ENCODE measurements at places on chromosomes 11 and 22.

DNA sequence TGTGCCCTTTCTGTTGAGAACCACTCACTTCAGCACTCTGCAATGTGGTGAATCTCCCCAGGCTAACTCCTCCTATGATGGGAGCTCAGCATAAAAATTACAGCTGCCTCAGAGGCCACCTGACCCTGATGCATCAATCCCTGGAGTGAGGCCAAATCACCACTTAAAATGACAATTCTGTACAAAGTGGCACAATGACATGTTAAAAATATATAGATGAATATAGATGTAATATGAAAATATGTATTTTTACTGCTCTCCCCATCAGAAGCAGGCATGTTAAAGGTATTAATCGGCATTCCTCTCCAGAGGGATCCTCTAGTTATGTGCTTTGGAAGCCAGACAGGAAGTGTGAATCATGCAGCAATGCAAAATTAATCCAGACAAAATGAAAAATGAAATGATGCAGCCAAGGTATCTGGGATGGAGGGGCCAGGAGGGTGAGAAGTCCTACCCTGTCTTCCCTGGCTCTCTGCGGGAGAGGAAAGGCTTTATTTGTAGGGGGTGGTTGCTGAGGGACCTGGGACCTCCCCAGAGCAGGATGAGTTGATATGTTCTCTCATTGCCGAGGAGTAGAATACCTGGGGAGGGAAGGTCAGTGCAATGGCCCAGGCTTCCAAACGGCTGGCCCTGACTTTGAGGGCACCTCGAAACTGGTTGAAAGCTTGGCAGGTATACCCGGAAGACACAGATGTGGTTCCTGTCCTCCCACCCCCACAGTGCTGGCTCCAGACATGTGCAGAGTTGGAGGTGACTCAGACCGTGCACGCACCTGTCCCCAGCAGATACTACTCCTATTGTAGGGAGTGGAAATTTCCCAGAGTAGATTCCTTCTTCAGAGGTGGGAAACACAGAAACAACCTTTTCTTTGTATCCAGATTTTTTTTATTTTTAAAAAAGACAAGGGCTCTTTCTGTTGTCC lies 347.9 kb upstream of the NCAM1 start:
- no peak for DNase-seq

DNA sequence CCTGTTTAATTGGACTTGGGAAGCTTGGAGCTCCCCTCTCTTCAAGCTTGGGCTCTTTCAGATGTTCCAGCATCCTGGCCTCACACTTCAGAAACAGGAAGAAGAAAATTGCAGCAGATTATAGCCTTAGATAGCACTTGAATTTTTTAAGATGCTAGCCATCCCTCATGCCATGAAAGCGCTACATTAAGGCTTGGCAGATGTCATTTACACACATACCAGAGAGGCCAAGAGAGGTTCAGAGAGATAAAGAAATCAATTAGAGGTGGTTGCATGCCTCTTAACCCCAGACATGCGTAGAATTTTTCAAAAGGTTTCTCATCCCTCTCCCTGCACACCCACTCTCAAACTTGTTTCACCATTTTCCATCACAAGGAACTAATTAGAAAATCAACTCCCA lies 31.9 kb upstream of the DBX1 start:
- DNase-seq, result no peak

- no peak for DNase-seq
These were observed 3.8 kb downstream of the NCF4 start for GRCh38 chr22:36864454-36865215.

DNA sequence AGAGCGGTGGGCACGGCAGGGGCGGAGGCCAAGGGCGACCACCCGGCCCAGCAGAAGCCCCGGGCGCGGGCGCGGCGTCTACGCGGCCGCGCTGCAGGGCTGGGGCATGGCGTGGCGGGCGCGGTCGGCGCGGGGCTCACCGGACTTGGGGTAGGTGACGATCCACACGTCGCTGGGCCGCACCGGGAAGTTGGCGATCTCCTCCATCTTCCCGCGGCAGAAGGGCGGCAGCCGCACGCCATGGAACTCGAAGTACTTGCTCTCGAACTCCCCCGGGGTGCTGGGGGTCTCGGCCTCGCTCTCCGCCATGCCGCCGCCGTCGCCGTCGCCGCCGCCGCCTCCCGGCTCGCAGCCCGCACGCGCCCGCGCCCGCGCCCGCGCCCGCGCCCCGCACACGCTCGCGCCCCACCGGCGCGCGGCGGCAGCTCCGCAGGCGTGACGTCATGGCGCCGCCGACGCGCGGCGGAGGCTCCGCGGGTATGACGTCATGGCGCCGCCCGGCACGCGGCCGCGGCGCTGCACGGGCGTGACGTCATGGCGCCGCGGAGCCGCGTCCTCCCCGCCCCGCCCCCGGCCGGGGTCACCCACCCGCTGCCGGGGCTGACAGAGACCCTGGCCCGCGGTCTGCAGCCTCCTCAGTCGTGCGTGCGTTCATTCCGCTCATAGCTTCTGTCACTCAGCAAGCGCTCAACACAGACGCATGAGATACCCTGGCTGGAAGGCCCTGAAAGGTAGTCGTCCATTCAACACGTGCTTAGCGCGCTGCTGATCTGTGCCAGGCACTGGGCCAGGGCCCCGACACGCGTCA lies at the start of gene SULT4A1:
Gene SULT4A1, minus strand, starts transcription at position 440 of the 808 bp plus-strand sequence. Its CDS starts 131 bp downstream, at position 309.
- DNase-seq, result no peak

DNA sequence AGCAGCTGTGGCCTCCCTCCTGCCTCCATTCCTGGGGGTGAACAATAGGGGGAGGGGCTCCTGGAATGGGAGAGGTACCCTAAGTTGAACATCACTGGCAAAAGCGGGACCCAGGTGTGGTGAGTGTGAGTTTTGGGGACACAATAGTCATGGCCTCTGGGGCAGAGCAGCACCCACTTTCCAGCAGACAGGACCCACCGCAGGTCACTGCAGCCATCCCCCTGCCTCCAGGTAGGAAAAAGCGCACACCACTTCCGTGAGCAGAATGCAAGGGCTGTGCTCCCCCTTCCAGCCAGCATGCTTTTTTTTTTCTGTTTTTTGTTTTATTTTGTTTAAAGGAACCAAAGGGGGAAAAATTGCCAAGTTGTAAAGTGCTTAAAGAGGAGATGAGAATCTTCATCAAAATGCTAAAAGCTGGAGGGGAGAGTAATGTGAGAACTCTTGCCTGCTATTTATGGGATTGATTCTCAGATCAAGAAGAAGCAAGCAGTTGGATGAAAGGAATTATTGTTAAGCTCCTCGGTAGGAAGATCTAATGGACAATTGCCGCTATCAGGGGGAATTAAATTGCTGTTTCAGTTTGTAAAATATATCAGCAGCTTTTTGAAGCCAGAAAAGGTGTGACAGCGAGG lies 152.9 kb downstream of the FEZ1 start:
- no peak for DNase-seq

DNA sequence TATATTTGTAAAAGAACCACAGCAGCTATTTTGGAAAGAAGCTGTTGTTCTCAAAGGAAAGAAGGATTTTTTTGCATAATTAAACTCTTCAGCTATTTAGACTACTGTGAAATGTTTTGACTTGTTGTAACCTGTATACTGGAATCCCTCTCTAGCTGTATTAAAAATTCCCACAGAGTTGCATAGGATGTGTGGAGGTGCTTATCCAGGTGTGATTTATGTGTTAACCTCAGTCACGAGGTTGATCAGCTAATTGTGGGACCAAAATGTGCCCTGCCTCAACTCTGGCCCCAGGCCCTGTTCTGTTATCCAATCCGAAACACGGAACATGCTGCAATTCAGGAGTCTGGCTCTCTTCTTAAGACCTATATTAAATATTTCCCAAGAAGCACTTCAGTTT lies 70.1 kb downstream of the LIF start:
- no peak for DNase-seq

GRCh38 chr22:28892175-28892731 lies 8.9 kb downstream of the ZNRF3 start:
- DNase-seq, result no peak

DNA sequence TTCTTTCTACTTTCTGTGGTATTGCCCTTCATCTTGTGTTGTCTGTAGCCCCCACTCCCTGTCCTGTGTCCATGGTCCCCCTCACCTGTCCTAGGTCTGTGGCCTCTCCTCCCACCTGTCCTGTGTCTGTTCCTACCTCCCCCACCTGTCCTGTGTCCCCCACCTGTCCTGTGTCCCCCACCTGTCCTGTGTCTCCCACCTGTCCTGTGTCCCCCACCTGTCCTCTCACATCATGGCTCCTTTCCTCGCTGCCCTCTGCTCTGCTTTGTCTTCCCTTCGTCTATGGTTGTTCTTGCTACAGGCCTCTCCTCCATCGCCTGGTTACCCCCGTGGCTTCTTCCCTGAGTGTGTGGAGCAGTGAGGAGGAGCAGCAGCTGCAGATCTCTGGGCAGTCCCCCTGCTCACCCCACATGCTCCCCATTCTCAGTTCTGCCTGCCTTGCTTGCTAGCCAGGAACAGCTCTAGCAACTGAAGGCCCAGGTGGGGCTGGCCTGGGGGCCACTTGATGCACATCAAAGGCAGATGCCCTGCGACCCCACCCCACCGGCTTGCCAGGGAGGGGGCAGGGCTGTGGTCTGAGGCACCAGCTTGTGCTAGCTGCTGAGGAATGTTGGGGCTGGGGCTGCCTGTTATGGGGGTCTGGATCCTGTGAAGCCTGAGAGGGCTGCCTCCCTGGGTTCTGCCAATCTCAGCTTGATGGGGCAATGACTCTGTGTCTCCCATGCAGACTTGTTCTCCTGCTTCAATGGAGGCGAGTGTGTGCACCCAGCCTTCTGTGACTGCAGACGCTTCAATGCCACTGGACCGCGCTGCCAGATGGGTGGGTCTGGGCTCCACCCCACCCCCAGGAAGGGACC lies 5.6 kb downstream of the OTOG start:
- DNase-seq, result no peak

DNA sequence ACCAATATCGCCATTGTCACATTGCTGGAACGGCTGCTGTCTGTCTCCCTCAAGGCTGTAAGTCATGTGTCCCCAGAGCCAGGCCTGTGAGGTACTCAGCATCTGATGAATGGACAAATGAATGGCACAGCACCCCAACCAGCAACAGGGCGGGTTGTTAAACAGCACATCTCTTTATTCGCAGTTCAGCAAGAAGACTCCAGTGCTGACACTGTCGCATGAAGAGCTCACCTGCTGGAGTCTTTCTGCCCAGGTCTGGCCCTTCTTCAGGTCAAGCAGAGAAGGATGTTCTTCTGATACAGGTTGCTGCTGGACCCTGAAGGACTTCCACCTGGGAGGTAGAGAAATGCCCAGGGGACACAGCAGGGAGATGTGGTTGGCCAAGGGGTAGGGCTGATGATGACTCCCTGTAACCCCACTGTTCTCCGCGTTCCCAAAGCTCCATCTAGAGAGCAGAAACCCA lies 4.8 kb downstream of the SPATA19 start:
- no peak for DNase-seq

DNA sequence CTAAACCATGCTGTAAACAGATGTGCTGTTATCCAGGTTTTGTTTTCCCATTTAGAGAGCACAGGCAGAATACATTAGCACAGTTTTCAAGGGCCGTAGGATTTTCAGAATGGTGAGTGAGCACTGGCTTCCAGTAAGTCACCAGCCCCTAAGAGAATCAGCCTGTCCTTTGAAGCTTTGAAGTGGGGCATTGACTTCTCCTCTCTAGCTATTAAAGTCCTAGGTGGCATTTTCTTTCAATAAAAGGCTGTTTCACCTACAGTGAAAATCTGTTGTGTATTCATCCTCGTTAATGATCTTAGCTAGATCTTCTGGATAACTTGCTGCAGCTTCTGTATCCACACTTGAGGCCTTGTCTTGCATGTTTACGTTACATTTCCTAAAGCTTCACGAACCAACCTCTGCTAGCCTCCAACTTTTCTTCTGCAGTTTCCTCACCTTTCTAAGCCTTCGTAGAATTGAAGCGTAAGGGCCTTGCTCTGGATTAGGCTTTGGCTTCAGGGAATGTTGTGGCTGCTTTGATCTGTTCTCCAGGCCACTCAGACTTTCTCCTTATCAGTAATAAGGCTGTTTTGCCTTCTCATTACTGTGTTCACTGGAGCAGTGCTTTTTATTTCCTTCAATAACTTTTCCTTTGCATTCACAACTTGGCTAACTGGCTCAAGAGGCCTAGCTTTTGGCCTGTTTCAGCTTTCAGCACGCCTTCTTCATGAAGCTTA lies 15.5 kb downstream of the CECR2 start:
- no peak for DNase-seq

DNA sequence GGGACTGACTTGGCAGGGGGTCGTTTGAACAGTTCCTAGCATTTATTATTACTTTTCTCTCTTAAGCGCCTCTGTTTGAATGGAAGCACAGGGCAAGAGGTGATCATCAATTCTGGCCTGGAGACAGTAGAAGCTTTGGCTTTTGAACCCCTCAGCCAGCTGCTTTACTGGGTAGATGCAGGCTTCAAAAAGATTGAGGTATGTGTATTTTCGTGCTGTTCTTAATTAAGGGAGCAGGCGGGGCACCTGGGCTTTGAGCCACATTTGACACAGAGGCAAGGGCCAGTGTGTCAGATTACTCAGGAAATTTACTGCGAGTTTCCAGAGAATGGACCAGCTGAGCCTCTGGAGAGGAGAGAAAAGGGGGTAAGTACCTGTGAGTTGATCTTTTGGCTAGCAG lies 102.4 kb upstream of the SORL1-AS1 start:
- no peak for DNase-seq

- DNase-seq, result peak; percentile 28
These were observed 14.0 kb downstream of the USP35 start for GRCh38 chr11:78202733-78203167.

DNA sequence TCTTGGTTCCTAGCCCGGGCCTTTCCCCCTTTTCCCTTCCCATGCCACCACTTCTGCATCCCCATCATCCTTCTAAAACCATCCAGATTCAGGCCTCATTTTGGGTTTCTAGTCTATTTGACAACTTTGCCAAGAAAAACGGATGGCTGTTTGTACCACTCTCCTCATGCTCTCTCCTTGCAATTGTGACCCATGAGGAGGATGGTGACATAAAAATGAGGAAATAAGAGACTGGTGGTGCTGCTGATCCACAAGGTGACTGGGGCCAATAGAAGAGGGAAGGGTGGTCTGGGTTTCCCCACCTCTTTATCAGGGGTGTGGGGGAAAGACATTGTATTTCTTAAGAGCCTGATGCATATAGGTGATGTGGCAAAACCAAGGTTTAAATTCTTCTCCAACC lies 1.0 kb downstream of the MS4A4A start:
- peak; percentile 28 for DNase-seq

- no peak for DNase-seq
These were observed 72.3 kb downstream of the SHANK2 start for GRCh38 chr11:71179877-71180605.

GRCh38 chr11:65224930-65225278 lies 36.9 kb upstream of the POLA2 start:
- DNase-seq, result no peak

GRCh38 chr11:111793863-111794262 lies 27.7 kb upstream of the PPP2R1B start:
- DNase-seq, result no peak

DNA sequence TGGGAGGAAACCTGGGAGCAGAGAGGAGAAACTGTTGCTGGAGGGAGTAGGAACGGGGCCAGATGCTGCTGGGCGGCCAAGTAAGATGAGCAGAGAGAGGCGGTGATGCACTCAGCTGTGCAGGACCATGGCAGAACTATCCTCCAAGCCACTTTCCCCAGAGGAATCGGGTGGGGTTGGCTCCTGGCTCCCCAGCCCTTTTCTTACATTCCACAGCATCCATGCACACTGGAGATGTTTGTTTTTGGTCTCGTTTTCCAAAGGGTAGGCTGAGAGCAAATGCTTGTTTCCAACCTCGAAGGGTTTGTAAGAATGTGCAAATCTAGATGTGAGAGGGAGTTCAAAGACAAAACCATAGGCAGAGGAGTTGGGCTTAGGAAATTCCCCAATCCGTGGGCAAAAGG lies 73.2 kb downstream of the DBX1 start:
- no peak for DNase-seq

GRCh38 chr11:70717936-70718595 lies 319.7 kb downstream of the CTTN start:
- peak; percentile 15 for DNase-seq

GRCh38 chr22:44329179-44329796 lies 16.5 kb upstream of the SHISAL1 start:
- no peak for DNase-seq

Measured in common myeloid progenitor, CD34-positive (primary cell).